ENCODE measurements at places on chromosomes 5 and 9. TPM values are rescaled to one million over a fixed set of nuclear protein-coding genes. Genes with fewer than 3 reads are reported as not detected.

Gene GABRA1
- not detected for total RNA-seq

GRCh38 chr5:34957321-34957720 is 28.0 kb downstream of the DNAJC21 start:
- H3K27me3 ChIP-seq, result no peaks in the 10 kb centered on the region
- H3K4me1 ChIP-seq, result no peaks in the 10 kb centered on the region
- H3K36me3 ChIP-seq, result no peaks in the 10 kb centered on the region

GRCh38 chr5:154755361-154756008 is at the start of gene LARP1:
LARP1 (plus strand) TSS chr5:154755377; CDS start chr5:154755758, 381 bp downstream.
- H3K36me3 ChIP-seq, result no peaks in the 10 kb centered on the region
- peak within 1 kb of the TSS; percentile 84 for H3K4me3 ChIP-seq
- DNase-seq, result peak; percentile 65
- H3K27ac ChIP-seq, result peak within 1 kb of the TSS; percentile 99
- peaks cover 47% of the 10 kb centered on the region for H3K4me1 ChIP-seq
- H3K27me3 ChIP-seq, result no peaks in the 10 kb centered on the region

DNA sequence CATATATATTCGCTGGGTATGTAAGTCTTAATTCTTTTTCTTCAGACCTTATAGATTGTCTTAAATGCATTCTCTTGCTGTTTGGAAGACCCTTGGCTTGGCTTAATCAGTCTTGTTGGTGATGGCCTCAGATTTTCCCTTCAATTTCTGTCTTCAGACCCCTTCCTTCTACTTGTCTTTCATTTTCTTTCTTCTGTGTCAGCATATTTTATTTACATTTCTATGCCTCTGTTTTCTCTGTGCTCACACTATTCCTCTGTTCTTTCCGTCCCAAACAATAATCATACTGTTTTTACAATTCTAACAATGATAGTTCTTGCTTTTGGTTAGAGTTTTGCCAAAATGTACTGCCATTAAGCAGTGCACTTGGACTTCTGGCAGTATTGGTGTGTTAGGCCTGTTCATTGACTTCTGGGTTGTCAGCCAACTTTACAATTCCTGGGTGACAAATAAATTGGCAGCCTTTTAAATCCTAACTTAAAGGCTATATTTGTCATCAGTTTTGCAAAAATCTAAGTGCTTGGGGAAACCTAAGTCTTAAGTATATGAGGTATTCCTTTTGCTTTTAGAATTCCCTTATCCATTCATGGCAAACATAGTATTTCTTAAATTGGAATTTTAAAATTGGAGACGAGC is 8.0 kb downstream of the SRFBP1 start:
- no peak overlapping the region for H3K27ac ChIP-seq
- no peak overlapping the region for H3K4me3 ChIP-seq
- DNase-seq, result no peak
- H3K36me3 ChIP-seq, result no peaks in the 10 kb centered on the region
- H3K27me3 ChIP-seq, result no peaks in the 10 kb centered on the region
- H3K4me1 ChIP-seq, result peaks cover 13% of the 10 kb centered on the region

All from body of pancreas (tissue), 4 donors.